Mesenteric fat pad (tissue), 1 donor: ENCODE measurements at places on chromosomes 12 and 14. TPM values are rescaled to one million over a fixed set of nuclear protein-coding genes. Genes with fewer than 3 reads are reported as not detected.

MYBPC1 gene
- total RNA-seq, result not detected

- DNase-seq, result no peak
These were observed 125.5 kb upstream of the FAR2 start for GRCh38 chr12:29023436-29024076.

LYZ gene
- 81.9 TPM for total RNA-seq

SDR9C7 gene
- total RNA-seq, result not detected

DNA sequence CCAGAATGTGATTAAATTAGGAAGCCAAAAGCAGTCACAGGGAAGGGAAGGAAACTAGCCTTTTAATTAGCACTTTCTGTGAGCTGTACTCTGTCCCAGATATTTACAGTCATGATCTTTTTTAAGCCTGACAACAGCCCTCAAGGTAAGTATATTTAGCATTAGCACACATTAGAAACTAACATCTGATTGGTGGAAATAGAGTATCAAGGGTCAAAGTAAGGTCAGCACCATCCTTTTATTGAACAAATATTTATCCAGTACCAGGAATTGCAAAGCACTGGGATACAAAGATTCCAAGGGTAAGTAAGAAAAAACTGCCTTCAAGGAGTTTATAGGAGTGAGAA lies 28.2 kb downstream of the RPGRIP1 start:
- no peak for DNase-seq

DNA sequence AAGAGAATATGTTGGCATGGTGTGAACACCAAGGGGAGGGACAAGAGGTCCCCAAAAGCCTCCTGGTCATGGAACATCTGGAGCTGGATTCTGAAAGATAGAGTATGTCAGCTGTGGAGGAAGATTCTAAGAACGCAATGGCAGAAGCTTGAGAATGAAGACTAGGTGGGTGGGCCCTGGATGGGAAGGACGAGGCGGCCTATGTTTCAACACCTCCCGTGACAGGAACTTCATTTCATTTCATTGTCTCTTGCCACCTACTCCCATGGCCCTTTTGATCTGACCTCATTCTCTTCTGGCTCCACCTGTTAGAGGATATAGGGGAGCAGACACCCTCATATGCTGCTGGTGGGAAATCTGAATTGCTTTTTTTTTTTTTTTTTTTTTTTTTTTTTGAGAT lies 3.3 kb downstream of the UNG start:
- DNase-seq, result no peak

TMTC1 gene
- 107 TPM for total RNA-seq

OVCH1 gene
- total RNA-seq, result 0.90 TPM

DNA sequence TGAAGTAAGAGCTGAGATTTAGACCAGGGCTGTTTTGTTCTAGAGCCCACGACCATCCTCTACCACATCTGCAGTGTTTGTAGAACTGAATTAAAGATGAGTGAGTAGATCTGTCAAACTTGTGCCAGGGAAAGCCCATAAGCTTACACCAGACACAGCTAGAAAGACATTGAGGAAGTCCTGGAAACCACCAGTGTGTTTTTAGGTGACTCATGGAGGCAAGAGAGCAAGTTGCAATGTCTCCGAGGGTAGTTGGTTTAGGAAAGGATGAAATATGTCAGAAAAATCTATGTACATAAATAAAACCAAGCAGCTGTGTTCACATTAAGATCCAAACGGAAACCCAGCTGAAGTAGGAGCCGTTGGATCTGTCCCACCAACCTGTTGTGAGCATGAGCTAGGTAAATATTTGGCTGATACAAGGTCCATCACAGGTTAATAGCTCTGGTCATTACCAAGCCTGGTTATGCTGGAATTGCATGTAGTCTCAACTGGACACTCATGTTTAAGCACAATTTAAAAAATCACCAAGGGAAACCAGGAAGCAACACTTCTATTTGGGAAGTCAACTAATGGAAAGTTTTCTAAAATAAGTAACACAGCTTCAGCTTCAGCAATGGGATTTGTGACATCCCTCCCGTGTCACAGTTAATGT lies 49.9 kb upstream of the PLEKHG3 start:
- DNase-seq, result no peak
